SK-N-SH (cell line): ENCODE measurements at places on chromosomes 13 and 19.

DNA sequence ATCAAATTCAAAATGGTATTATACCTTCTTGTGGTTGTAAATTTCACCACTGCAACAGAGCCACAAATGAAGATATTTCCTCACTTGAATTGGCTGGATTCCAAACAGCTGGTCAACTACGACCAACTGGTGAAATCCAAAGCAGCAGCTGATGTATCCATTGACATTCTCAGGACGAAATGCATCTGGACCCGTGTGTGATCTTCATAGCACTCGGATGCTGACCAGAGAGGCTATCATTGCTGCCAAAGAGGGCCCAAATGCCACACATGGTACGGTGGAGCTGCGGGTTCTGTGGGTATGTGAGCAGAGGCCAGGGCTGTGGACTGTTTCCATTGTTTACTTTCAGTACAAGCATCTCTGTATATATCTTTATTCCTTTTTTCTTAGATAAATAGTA lies 25.6 kb upstream of the PCCA start:
- no peak overlapping the region for H3K27ac ChIP-seq
- no peaks in the 10 kb centered on the region for H3K27me3 ChIP-seq
- H3K4me3 ChIP-seq: no peak overlapping the region

GRCh38 chr19:1271528-1272422 lies 2.6 kb downstream of the CIRBP start:
- no peaks in the 10 kb centered on the region for H3K27me3 ChIP-seq
- peaks cover 45% of the 10 kb centered on the region for H3K36me3 ChIP-seq
- peak overlapping the region; percentile 78 for H3K4me3 ChIP-seq
- H3K27ac ChIP-seq: peak overlapping the region; percentile 91; the same call in 1 of the 2 replicates
- no peak for DNase-seq

DNA sequence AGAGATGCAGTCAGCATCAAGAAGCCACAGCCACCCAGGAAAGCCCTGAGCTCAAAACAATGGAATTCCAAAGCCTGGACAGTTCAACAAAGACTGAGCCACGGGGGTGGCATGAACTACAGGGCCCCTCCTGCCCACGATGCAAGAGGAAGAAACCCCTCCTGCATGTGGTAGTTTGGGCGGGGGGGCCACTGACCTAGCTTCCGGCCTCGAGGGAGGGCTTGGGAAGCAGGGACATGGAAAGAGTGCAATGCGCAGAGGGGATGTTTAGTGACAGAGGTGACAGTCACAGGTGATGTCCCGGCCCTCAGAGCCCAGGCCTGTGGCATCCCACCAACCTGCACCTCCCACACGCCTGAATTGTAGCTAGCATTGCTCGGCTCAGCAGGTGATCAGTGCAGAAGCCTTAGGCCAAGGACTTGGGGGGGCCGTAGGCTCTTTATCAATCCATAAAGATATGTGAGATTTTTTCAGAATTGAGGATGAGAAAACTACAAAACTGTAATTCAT lies 318.8 kb downstream of the TEX29 start:
- DNase-seq: no peak
- H3K36me3 ChIP-seq: no peaks in the 10 kb centered on the region
- no peak overlapping the region for H3K27ac ChIP-seq
- no peak overlapping the region for H3K4me3 ChIP-seq
- no peaks in the 10 kb centered on the region for H3K4me1 ChIP-seq

DNA sequence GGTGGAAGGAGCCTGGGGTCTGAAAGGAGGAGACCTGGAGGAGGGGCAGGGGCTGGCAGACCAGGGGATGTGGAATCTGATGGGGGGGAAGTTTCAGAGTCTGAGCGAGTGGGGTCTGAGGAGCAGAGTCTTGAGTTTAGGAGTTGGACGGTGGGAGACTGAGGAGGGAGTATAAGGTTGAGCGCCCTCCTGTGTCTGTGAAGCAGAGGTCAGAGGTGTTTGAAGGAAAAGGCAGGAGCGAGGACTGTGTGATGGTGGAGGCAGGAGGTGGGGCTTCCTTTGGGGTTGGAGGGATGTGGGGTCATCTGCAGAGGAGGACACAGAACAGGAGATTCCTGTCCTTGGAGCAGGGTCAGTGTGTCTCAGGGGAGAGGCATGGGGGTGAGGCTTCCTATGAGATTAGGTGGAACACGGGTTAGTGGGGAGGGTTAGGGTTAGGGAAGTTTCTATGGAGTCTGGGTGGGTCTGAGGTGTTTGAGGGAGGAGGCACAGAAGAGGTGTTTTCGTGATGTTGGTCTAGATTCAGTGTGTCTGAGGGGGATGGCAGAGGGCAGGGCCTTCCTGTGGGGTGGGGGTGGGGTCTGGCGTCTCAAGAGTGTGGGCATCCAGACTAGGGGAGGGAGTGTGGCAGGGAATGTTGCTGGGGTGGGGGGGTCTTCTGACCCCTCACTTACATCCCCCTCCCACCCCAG lies 8.3 kb downstream of the RYR1 start:
- no peak for DNase-seq
- H3K4me3 ChIP-seq: no peak overlapping the region
- H3K27me3 ChIP-seq: no peaks in the 10 kb centered on the region; the same call in 1 of the 2 replicates
- no peak overlapping the region for H3K27ac ChIP-seq

GRCh38 chr13:61253105-61253877 lies 162.4 kb downstream of the PCDH20 start:
- H3K4me1 ChIP-seq: no peaks in the 10 kb centered on the region
- H3K27me3 ChIP-seq: no peaks in the 10 kb centered on the region
- no peak overlapping the region for H3K27ac ChIP-seq
